ENCODE measurements at places on chromosomes 12 and 14.

- peak; percentile 42 for DNase-seq
Observed at GRCh38 chr14:102568115-102568614, 24.3 kb upstream of the RCOR1 start.

DNA sequence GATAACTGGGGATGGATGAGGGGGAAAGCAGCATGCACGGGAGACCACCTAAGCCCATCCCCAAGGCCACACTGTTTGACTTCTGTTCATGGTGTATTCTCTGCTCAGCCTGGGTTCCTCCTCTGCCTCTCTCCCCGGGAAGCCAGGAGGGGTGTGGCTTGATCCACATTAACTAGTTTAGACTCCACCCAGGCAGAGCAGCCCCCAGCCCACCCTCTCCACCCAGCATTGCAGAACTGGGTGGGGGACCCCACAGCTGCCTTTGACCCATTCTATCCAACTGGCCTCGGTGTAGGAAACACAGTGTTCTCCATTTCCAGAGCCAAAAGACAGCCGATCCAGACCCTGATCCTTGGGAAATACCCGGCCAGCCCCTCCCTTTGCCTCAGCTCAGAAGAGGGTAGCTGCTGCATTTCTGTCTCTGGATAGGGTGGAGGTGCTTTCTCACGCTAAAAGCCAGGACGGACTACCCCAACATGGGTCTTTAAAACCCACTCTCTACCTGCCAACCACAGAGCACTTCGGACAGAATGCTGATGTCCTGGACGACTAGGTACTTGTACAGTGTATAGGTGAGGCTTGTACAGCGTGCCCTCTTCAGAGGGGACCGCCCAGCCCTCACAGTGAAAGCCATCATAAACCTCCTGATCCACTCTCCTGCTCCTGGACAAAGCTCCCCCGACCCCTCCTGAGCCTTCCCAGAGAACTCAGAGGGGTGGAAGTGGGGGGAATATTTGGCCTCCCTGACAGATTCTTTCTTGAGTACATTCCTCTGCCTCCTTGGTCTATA is 9.4 kb downstream of the SPRYD3 start:
- DNase-seq: no peak

DNA sequence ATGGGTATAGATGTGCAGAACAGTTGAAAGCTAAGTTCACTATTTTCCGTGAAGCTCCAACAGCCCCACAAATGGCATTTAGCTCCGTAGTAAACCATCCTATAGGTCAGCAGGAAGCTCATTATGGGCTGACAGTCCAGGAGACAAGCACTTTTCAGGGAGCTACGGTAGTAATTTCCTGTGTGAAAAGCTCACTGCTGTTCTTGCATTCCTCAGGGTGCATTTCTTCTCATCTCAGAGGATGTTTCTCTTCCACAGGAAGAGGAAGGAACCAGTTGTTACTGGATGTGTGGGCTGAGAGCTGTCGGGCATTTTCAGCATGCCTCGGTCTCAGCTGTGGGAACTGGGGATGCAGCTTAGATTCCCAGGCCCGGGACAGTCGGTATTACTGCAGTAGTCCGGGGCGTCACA is 72.8 kb downstream of the GALNT4 start:
- DNase-seq: no peak

DNA sequence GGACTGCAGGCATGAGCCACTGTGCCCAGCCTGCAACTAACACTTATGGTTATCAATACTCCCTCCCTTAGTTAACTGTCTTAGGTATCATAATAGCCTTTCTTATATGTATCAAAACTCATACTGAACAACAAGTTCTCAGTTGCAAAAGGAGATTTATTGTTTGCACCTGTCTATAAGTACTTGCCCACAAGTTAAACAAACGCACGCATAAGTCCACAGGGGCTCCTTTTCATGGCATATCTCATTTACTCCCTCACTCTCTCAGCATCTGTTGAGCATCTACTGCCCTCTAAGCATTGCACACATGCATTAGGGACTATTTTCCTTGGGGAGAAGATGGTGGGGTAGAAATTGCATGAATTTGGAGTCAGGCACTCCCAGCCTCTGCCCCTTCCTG is 46.7 kb upstream of the CORO1C start:
- no peak for DNase-seq

DNA sequence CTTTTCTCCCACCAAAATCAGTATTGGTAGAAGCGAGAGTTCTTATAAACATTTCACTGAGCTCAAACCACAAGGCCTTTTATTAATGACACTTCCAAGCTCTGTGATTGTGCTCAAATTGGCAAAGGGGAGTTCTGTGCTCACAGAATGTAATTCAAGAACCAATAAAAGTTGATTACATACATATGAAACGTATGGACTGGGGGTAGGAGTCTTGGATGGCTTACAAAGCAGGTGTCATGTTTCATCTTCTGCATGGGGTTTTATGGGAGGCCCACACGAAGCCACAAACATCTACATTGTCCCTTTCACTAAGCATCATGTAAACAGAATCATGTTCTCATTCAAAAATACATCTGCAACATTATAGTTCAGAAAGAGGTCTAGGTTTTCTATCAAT is 828.3 kb downstream of the VRK1 start:
- DNase-seq: no peak

GRCh38 chr12:72105849-72106248 is 166.3 kb upstream of the TRHDE start:
- no peak for DNase-seq

DNA sequence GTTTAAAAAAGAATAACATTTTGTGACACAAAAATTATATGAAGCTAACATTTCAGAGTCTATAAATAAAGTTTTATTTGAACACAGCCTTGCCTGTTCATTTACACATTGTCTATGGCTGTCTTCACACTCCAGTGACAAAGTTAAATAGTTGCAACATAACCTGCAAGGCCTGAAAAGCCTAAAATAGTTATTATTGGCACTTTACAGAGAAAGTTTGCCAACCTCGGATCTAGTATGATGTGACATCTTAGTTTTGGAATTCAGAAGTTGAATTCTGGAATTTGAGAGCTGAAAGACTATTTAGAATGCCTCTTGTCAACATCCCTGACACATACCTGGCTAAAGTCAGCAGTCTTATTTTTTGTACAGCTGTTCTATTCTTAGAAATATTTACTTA is 68.3 kb downstream of the DYRK2 start:
- no peak for DNase-seq

DNA sequence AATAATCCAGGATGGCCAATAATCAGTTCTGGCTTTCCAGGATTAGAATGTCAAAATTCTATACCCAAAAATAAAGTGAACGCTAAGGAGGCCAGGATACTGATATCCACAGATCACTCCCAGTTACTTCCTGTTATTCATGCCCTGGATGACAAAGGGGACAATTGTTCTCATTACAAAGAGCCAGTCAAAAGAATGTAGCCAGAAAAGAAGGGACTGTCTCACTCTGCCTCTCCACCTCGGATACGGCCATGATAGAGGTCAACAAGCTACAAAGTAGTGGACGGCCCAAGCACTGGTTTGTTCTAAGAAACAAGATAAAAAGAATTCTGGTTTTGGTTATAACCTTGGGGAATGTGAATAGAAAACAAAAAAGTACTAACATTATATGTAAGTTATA is 116.1 kb upstream of the ATF7IP start:
- no peak for DNase-seq

- no peak for DNase-seq
Observed at GRCh38 chr12:67388331-67389138, 119.4 kb downstream of the CAND1 start.

DNA sequence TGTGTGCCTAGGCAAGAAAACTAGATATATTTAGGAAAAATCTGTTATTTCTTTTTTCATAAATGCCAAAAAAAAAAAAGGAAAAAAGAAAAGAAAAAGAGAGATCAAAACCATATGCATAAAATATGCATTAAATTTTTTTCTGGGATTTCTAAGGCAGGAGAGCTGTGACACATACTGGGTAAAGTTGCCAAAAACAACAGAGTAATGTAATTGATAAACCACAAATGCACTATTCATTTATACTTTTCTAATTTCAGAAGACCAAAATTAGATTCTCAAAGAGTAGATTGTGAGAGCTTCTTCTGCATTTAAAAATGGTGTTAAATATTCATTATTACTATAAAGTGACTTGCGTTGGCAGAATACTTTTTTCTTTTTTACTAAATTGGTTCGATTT is 673.8 kb upstream of the MGAT4C start:
- no peak for DNase-seq

DNA sequence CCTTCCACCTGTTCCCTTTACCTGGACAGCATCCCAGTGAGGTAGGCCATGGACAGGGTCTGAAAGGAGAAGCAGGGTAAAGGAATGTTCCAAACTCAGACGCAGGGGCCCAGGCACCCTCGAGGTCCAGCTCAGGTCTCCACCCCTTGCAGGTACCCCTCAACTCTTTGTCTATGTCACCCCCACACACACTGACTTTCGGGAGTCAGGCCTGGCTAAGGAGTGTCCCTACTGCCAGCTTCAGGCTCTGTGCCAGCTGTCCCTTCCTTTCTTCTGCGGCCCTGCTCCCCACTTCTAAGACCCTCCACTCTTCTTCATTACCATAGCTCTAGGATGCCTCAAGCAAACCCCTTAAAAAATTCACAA is 13.6 kb downstream of the FAIM2 start:
- no peak for DNase-seq

DNA sequence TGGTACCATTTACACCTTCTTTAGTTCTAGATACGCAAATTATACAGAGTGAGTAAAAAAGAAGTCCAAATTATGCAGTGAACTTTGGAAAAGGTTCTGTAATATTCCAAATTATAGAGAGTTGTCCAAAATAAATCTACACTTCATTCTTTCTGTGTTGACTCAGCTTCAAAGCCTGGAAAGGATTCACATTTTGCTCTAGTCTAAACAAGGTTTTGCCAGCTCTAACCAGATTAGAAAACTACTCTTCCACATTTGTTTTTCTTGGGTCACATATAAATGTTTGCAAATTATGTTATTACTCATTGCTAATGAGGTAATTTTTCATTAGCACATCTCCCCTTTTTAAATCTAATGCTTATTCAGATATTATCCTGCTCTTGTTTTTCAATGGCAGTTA is 1562.4 kb upstream of the SEL1L start:
- DNase-seq: no peak

- no peak for DNase-seq
Observed at GRCh38 chr14:96001866-96002497, 37.2 kb upstream of the C14orf132 start.

DNA sequence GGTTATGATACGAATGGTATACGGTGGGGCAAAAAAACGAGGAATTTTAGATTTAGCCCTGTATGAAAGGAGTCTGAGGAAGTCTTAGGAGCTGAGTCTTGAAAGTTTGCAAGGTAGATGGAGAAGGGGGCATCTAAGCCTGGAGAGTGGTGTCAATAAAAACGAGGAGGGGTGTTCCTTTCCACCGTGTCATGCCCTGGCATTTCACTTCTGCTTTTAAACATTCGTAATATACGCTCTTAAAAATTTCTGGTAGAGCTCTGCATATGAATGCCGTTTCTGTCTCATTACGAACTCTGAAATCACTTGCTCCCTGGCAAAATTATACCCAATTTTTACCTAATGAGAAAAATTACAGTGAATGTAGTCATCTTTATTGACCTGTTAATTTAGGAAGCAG is 170.2 kb downstream of the ERC1 start:
- no peak for DNase-seq

DNA sequence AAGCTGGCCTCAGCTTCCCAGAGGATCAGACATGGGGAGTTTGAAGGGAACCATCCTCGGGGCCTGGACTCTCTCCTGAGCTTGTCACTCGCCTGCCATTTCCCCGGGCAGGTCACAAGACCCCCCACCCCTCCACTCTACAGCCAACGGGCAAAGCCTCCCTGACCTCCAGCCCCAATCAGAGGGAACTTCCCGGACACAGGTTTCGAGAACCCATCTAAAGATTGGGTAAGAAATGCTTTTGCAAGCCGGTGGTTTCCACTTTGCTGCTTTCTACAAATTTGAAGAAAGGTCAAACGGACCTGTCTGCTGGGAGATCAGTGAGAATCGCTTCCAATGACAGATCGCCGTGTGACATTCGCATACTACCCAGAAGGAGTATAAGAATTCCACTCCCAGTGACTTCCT is 89.6 kb downstream of the SCARB1 start:
- no peak for DNase-seq

GRCh38 chr12:103667125-103667524 is 80.1 kb downstream of the STAB2 start:
- no peak for DNase-seq

DNA sequence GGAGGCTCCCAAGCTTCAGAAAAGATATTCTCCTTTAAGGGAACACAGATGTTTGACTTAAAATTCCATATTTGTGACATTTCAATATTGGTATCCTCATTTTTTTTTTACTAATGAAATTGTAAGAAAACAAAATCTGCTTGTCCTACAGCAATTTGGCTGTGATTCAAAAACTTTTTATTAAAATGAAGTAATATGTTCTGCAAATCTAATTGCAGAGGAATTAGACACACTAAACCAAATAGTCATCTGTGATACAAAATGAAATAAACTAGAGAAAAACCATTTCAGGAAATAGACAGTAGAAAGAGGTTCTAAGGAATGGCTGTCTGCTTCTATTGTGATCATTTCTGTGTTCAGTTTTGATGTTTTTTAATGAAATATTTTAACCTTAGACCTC is 50.1 kb upstream of the HIF1A start:
- no peak for DNase-seq

DNA sequence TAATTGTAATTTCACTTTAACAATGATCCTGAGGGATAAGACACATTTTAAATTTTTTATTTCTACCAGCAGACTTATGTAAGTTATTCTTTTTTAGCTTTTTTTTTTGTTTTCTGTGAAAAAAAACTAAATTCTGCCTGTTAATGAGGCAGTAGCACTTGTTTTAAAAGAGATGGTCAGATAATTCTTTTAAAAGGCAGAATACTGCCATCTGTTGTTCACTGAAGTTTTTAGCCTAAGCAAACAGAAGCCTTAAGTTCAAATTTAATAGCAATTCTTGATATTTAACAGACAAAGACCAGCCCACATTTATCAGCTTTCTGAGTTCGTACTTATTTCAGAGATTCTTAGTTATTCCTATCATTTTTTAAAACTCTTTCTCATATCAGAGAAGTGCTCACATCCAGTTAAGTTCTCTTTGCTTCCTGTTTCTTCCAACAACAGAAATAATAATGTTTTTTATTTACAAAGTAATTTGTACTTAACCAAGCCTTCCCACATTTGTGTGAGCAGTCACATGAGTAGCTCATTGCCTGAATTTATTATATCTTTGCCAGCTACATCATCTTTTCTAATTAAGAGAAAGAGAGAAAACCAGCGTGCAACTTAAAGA is 93.4 kb upstream of the SLCO1C1 start:
- DNase-seq: no peak

GRCh38 chr14:22168092-22168955 is 420.7 kb downstream of the DAD1 start:
- no peak for DNase-seq

GRCh38 chr14:99234961-99235571 is 36.9 kb downstream of the BCL11B start:
- peak; percentile 84 for DNase-seq

DNA sequence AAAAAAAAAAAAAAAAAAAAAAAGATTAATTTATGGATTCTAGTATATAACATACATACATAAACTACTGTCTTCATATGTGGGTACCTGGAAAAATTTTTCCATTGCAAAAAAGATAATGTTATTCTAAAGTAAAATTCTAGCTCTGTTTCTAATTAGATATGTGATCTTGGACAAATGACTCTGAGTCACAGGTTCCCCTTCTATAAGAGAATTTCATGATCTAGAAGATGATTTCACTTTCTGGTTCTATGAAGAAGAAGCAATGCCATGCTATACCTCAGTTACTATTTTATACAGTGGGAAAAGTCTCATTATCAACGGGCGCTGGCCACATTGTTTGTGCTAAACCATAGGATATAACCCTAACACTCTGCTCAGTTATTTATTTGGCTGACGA is 351.3 kb downstream of the ZFP36L1 start:
- no peak for DNase-seq

GRCh38 chr12:57738661-57739237 is at the start of gene AGAP2:
TSS of gene AGAP2 (minus strand) at chr12:57738742. CDS start at chr12:57738246, 496 bp downstream.
- DNase-seq: no peak

Measured in stimulated activated CD4-positive, alpha-beta T cell treated with anti-CD3 and anti-CD28 coated beads, Interleukin-2, amount 100 ng/mL, for 24 hours (primary cell).